ENCODE measurements at places on chromosomes 6 and 20. TPM values are rescaled to one million over a fixed set of nuclear protein-coding genes. Genes with fewer than 3 reads are reported as not detected.

DNA sequence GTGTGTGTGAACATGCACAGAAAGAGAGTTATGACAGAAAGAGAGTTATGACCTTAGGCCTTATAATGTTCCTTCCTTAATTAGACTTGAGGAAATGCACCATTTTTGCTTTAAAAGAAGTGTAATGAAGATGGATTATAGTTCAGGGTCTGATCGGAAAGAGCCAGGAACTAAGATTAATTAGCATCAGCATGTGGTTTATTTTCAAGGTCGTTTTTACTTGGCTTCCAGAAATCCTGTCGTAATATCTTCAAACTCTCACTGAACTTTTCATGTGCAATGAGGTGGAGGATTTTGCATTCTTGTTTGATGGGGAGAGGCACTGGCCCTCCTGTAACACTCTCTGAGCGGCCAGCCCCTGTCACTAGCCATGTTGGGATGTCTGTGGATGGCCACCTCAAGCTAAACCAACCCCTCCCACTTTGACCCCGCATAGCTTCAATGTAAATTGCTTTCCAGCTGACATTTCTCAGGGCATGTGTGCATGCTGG lies 116.8 kb downstream of the CDC5L start:
- DNase-seq = no peak

GRCh38 chr20:32625996-32626395 lies 40.9 kb upstream of the NOL4L start:
- DNase-seq = no peak

DNA sequence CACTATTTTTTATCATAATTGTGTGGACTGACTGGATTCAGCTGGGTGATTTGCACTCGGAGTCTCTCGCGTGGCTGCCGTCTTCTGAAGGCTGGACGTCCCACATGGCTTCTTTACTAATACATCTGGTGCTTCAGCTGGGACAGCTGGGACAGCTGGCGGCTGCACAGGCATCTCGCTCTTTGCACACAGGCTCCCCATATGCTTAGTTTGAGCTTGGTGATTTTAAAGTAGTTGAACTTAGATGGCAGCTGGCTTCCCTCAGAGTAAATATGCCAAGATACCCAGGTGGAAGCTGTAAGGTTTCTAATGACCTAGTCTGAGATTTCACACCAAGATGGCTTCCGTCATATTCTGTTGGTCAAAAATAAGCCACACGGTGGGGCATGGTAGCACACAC lies 38.7 kb upstream of the PPP1R3G start:
- DNase-seq = no peak

DNA sequence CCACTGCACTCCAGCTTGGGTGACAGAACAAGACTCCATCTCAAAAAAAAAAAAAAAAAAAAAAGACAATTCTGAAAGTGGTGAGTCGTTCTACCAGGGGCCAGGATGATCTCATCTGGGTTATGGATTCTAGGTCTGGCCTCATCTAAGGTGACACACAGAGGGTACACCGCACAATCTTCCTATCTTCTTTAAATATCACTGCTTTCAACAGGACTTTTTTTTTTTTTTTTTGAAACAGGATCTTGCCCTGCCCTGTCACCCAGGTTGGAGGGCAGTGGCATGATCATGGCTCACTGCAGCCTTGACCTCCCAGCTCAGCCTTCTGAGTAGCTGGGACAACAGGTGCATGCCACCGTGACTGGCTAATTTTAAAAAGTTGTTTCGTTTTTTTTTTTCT lies 67.7 kb downstream of the SLC16A10 start:
- DNase-seq = no peak

DNA sequence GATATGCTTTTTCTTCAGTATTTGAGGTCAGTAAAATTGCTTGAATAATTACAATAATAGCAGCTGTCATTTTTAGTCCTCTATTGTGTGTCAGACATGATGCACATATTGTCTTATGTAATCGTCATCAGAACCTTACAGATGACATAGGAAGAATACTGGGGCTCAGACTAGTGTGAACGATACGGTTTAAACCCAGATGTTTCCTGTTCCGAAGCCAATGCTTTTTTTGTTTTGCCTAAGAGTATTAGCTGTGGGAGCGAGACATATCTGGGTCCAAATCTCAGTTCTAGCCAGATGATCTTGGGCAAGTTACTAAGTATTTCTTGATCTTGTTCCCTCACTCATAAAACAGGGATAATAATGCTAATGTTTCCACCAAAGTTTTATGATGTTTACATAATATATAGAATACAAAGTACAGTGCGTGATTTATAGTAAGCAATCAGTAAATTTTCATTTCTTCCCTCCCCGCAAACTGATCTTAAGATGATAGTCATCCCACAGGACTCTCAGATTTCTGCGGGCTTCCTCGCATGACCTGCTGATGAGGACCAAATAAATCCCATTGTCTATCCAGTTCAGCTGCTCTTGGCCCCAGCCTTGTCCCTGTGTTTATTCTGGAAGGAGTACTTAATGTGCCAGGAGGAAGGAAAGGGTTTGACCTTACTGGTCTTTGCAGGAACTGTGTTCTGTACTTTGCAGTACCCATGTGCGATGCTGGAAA lies 98.2 kb downstream of the CAP2 start:
- DNase-seq = no peak

DNA sequence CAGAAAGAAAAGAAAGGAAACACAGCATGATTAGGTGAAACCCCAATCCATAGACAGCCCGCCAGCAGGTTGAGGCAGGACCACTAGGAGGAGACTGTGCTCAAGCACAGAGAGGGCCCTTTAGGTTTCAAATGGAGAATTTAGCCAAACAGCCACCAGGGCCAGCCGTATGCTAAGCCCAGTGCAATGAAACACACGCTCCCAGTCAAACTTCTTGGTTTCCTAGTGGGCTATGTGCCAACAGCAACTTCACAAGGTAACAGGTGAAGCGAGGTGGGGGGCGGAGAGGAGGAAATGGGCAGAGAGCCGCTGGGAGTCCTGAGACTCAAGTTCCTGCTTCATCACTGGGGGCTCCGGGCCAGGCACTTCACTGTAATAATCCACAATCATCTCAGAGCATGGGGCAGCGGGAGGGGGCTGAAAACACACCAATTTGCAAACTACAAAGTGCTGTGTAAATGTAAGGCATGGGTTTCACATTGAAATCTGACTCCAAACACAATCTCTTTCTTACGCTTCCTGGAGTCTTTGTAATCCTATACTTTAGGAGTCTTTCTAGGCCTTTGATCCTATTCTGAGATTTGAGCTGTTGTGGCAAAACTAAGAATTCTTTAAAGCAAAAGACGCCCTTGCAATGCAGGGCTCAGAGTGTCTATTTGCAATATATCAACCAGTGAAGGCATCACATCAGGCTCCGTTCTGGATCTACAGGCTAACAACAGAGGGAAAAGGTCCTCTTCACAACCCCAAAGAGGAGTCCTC lies 117.3 kb downstream of the OPRM1 start:
- DNase-seq = no peak

DNA sequence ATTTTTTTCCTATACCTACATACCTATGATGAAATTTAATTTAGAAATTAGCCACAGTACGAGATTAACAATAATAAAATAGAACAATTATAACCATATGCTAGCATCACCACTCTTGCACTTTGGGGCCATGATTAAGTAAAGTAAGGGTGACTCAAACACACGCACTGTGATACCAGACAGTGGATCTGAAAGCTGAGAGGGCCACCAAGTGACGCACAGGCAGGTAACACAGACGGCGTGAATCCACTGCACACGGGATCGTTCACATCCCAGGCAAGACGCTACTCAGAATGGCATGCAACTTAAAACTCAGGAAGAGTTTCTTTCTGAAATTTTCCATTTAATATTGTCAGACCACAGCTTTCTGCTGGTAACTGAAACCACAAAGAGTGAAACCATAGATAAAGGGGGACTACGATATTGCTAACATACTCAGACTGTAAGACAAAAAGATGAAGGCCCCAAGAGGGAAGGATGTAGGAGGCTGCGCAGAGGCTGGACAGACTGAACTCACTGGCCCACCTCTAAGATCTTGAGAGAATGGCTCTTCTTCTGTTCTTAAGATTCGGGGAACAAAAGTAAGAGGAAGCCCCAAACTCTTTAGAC lies 17.9 kb downstream of the RRBP1 start:
- no peak for DNase-seq

DNA sequence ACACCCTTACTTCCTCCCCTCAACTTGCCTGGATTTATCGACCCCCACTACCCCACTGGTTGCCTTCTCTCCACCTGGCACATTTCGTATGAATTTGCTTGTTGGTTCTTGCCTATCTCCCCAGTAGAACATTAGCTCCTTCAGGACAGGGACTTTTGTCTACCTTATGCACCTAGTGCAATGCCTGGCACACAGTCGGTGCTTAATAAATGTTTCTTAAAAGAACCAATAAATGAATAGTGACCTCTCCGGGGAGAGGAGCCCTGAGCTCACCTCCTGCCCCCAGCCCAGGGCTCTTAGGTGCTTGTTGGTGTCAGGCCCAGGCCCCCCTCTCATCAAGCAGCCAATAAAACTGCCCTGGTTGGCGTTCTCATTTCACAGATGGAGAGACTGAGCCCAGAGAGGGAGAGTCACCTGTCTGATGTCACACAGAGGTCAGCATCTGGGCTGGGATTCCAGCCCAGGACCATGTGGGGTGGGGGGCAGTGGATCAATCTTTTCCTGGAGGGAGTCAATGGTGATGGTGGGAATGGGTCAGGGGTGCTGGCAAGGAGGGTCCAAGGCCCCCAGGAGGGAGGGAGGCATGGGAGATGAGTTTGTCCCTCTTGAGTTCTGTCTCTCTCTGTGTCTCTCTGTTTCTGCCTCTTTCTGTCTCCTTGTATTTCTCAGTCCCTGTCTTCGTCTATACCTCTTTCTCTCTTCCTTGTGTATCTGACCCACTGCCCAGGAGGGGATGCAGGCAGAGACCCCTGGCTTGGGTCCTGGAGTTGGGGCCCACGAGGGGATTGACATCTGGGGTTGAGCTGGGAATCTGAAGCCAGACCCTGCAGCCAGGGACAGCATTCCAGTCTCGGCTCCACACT lies 89.6 kb downstream of the CEBPB start:
- no peak for DNase-seq

- DNase-seq = no peak
Measured at GRCh38 chr6:14398953-14399352, 281.4 kb downstream of the CD83 start.

The KHDC1L gene
- total RNA-seq = not detected

The STXBP5 gene
- total RNA-seq = 19.7 TPM

The HLA-DQA2 gene
- total RNA-seq = 0.56 TPM

The C6orf15 gene
- not detected for total RNA-seq

The TREML1 gene
- total RNA-seq = not detected
